ENCODE measurements at places on chromosomes 1 and 21.

DNA sequence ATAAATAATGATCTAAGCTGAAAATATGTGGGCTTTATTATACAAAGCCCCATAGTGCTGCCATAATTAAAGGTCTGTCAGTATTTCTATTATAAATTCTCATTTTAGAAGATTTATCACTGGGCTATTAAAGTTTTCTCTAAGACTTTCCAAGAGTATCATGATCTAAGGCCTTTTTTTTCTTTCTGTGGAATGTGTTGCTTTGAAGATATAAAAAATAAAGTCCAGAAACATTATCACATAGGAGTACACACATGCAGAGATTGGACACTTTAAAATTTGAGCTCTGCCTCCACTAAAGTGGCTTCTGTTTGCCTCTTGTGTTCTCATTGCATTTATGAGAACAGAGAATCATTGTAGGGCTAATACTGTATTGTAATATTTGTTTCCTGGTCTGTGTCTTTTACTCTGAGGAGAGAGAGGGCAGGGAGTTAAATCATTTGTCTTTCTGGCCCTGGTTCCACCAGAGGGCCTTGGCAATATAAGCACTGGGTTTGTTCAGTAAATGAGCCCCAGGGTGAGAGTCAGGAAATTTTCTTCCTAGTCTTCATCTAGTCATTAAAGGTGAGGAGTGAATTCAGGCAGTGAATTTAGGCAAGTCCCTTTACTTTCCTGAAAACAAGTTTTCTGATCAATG is 70.2 kb downstream of the NFIA start:
- DNase-seq, result no peak

DNA sequence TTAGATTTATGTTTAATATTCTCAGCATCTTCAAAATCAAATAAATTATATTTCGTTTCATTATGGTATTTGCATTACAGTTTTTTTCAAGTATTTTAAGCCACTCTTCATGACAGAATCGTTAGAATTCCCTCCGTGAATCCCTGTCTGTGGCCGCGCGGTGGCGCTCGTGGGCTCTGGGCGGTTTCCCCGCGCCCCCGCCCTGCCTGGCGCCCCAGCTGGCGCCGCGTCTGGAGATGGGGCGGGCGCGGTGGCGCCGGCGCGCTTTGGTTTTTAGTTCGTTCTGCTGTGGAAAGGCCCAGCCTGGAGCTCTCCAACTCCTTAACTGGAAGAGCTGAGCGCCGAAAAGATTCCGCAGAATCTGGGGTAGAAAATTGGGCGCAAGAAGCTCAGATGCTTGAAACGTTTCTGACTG is 25.7 kb downstream of the PRMT2 start:
- peak; percentile 94 for DNase-seq

DNA sequence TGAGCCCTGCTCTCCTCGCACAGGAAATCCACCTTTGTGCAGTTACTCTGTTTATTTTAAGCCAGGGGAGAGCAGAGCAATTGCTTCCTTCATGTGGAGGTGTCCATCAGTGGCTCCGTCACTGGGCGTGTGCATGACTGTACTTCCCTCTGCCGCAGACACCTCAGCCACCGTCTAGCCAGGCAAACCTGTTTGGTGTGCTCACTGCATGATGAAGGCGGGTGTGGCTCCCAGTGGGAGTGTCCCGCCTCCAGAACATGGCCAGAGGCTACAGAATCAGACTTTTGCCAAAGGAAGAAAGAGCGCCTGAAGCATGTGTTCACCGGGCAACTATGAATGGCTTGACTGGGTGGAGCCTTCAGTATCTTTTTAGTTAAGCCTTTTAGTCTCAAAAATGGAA is 26.1 kb upstream of the LAMC2 start:
- no peak for DNase-seq

DNA sequence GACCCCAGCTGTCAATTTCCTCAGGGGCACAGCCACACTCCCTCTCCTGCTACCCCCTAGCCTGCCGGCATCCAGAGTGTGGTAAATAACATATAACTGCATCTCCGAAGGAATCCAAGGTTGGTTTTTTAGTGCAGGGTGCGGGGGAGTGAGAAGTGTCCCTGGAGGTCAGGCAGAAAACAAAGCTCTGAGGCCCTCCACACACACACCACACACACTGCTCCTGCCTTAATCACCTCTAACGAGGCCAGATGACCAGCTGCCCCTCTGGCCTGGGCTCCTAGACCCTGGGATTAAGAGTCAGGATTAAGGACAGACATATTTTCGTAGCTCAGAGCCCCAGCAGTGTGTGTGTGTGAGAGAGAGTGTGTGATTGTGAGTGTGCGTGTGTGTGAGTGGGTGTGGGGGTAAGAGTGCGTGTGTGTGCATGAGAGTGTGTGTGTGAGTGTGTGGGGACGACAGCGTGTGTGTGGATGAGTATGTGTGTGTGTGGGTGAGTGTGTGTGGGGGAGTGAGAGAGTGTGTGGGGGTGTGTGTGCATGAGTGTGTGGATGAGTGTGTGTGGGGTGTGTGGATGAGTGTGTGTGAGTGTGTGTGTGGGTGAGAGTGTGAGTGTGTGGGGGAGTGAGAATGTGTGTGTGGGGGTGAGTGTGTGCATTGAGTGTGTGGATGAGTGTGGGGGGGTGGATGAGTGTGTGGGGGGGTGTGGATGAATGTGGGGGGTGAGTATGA is 14.6 kb downstream of the SDC3 start:
- no peak for DNase-seq

DNA sequence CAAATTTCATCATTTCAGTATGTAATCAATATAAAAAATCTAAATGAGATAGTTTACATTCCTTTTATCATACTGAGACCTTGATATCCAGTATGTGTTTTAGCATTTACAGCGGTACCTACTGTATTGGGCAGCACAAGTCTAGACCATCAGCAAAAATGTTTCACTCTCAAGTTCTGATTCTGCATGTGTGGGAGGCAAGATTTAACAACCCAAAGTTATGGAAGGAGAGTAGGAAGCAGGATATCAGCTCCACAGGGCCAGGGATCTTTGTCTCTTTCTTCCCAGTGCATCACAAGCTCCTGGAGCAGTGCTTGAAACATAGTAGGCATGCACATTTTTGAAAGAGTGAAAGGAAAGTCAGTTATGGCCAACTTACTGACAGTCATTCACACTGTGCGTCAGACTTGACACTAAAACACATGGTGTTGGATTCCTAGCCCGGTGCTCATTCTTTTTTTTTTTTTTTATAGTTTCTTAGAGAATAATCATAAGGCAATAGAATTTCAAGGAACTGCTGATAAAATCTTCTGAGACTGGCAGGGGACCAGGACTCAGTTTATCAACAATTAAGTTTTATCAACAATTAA is 6.1 kb downstream of the TENT5C start:
- DNase-seq, result no peak

DNA sequence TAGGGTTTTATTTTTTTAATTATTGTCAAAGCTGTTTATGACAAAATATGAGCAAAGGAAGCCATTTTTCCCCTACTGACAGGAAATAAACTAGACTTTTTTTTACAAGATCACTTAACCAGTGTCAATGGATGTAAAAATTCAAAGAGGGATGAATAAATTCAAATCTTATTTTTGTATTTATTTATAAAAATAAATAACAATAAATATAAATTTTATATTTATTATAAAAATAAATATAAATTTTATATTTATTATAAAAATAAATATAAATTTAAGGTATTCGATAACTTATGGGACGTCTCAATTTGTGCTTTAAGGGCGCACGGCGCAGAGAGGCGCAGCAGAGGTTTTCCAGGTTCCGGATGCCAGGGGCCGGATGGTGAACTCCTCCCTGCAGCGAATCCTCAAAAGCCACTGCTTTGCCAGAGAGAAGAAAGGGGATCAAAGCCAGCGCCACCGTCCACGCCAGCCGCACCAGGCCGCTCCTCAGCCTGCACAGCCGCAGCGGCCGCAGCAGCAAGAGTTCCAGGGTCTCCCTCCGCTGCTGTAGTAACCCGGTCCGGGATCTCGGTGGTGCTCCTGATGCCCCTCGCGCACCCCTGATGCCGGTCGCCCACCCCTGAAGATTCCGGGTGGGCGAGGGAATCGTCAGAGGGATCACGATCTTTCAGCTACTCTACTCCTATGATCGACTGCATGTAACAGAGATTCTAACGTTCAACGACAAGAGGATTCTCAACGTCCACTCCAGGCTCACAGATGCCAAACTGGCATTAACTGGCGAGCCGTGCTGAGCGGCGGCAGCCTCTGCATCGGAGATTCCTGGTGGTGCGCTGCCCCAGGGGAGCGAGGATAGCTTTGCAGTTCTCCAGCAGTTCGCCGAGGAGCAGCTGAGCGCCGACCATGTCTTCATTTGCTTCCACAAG is 28.5 kb upstream of the RLF start:
- peak; percentile 17 for DNase-seq

- DNase-seq, result peak; percentile 83
Observed at GRCh38 chr1:158067662-158068061, 74.2 kb downstream of the KIRREL1 start.

DNA sequence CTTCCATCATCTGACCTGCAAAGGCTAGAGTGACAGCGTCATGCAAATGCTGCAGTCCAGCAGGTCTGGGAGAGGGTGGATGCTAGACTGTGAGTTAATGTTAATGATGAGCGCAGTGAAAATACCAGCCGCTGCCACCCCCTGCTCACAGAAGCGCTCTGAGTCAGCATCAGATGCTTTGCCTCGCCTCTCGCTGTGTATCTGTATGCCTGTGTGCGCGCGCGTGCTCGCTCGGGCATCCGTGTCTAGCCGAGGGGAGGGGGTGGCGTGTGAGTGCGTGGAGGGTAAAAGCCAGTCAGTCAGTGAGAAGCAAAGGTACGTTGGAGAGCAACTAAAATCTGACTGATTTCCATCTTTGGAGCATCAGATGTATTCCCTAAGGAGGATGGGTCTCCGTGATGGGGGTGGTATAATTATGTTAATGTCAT is 858.7 kb downstream of the USP25 start:
- DNase-seq, result peak; percentile 84

- no peak for DNase-seq
Observed at GRCh38 chr1:205370780-205371179, 14.1 kb upstream of the KLHDC8A start.

- peak; percentile 75 for DNase-seq
Observed at GRCh38 chr1:59116920-59117542, 179.9 kb upstream of the FGGY start.

- DNase-seq, result no peak
Observed at GRCh38 chr1:222234351-222234750, 313.6 kb downstream of the HHIPL2 start.

DNA sequence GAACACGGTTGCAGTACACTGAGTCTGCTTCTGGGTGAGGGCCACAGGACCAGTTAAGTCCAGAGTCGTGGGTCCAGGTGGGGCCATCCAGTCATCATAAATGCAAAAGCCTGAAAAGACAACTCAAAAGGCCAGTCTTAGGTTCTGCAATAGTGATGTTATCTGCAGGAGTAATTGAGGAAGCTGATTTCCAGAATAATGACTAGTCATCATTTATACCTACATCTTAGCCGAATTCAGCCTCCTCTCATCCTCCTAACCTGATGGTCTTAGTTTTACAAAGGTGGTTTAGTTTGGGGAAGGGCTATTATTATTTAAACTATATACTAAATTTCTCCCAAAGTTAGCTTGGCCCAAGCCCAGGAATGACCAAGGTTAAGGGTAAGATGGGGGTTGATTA is 23.5 kb upstream of the SLC5A9 start:
- DNase-seq, result no peak

DNA sequence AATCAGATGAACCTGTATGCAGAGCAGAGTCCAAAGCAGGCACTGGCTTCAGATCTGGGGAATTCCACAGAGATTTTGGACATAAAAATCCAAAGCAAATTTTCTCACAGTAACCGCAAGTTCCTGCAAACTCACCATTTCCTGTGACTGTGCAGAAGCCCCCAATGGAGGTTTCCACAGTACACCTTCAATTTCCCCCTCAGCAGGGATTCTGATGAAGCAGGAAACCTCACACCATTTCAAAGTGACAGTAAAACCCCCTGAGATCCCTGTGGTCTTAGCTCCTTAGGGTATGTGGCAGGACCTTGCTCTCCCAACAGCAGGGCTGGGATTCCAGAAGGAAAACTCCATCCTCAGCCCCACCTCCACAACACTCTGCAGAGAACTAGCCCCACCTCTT is 6.0 kb upstream of the TGFBR3 start:
- DNase-seq, result no peak

GRCh38 chr1:57797084-57797483 is 373.2 kb upstream of the DAB1 start:
- DNase-seq, result no peak

- no peak for DNase-seq
Observed at GRCh38 chr21:14942801-14943490, 121.9 kb downstream of the NRIP1 start.

DNA sequence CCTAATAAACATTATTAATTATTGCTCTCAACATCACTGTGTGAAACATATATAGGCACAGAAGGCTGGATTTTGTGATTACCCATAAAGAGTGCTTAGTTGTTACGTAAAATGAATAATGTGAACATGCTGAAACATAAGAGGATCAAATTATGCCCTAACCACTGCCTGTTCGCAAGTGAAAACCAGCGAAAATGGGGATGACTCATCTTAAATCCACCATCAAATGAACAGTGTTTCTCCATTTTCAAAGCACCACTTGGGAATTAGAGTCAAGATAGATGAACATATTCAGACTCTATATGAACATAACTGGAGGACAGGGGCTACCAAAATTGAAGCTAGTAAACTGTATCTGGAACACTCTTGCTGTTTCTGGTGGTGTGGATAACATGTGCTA is 386.2 kb downstream of the HHIPL2 start:
- no peak for DNase-seq

- DNase-seq, result no peak
Observed at GRCh38 chr1:244735876-244736561, 83.1 kb downstream of the DESI2 start.

- no peak for DNase-seq
Observed at GRCh38 chr21:44593598-44594405, 1.5 kb upstream of the KRTAP10-6 start.

DNA sequence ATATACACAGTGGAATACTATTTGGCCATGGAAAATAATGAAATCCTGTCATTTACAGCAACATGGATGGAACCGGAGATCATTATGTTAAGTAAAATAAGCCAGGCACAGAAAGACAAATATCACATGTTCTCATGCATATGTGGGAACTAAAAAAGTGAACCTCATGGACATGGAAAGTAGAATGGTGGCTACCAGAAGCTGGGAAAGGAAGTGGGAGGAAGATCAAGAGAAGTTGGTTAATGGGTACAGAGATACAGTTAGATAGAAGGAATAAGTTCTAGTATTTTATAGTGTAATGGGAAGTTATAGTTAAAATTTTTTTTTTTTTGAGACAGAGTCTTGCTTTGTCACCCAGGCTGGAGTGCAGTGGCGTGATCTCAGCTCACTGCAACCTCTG is 34.8 kb upstream of the CREG1 start:
- DNase-seq, result no peak

DNA sequence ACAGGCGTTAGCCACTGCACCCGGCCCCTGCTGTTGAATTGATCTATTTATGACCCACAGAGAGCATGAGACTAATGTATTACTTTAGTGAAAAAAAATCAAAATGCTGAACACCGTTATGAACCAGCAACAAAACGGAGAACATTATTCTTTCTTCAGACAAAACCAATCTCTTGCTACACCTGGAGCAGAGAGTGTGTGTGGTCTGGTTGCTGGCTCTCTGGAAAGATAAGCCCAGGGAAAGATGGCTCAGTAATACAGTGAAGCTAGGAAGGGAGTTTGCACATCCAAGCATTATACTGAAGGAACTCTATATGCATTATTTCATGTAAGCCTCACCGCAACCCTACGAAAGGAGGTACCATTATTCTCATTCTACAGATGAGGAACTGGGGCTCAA is 117.0 kb downstream of the GLUL start:
- DNase-seq, result no peak

GRCh38 chr1:82269431-82269830 is 468.7 kb downstream of the ADGRL2 start:
- DNase-seq, result peak; percentile 2

All from GM03348 (cell line).